ENCODE measurements at places on chromosomes 4 and X. TPM values are rescaled to one million over a fixed set of nuclear protein-coding genes. Genes with fewer than 3 reads are reported as not detected.

DNA sequence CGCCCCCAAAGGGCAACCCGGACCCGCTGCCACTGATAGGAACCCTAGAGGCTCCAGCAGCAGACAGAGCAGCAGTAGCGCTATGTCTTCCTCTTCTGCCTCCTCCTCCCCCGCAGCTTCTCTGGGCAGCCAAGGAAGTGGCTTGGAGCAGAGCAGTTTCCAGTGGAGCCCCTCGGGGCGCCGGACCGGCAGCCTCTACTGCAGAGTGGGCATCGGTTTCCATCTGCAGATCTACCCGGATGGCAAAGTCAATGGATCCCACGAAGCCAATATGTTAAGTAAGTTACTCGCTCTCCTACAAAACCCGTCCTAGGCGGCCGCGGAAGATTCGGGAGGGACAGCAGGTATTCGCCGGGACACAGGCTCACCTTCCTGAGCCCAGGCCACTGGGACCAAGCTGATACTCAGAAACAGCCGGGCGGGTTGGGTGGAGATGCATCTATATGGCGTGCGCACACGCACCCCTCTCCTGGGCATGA lies 477 bp downstream of the FGF5 start:
- H3K4me3 ChIP-seq, result no peak overlapping the region
- DNase-seq, result no peak
- peaks cover 49% of the 10 kb centered on the region for H3K27me3 ChIP-seq
- no peaks in the 10 kb centered on the region for H3K36me3 ChIP-seq

DNA sequence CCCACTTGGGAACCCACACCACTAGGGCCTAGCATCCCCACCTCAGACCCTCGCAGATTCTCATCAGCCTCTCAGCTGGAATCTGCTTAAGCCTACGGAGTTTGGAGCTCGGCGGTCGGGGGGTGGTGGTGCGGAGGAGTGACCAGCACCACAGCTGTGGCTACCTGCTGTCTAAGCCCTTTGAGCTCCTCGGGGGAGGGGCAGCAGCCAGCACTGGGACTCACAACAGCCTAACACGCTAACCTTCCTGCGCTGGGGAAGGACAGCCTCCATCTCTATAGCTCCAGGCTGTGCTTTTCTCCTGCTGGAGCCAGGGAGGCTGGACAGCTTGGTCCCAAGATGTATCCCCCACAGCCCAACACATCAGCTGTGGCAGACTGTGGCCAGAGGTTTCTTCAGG lies 281.5 kb downstream of the USP46 start:
- H3K27ac ChIP-seq, result no peak overlapping the region
- H3K27me3 ChIP-seq, result no peaks in the 10 kb centered on the region
- no peak overlapping the region for H3K4me3 ChIP-seq
- no peak for DNase-seq
- no peaks in the 10 kb centered on the region for H3K36me3 ChIP-seq

GRCh38 chrX:42149765-42150164 lies 226.4 kb upstream of the CASK start:
- DNase-seq, result no peak
- no peak overlapping the region for H3K27ac ChIP-seq
- H3K4me3 ChIP-seq, result no peak overlapping the region

- no peak overlapping the region for H3K4me3 ChIP-seq
- no peak overlapping the region for H3K27ac ChIP-seq
- no peak for DNase-seq
- H3K4me1 ChIP-seq, result no peaks in the 10 kb centered on the region
- H3K36me3 ChIP-seq, result no peaks in the 10 kb centered on the region
- no peaks in the 10 kb centered on the region for H3K27me3 ChIP-seq
These were observed 49.7 kb downstream of the TLL1 start for GRCh38 chr4:165922747-165923146.

- no peak overlapping the region for H3K4me3 ChIP-seq
- DNase-seq, result no peak
- H3K27me3 ChIP-seq, result no peaks in the 10 kb centered on the region
- H3K4me1 ChIP-seq, result no peaks in the 10 kb centered on the region
- H3K36me3 ChIP-seq, result no peaks in the 10 kb centered on the region
These were observed 624.3 kb upstream of the EPHA5 start for GRCh38 chr4:66294638-66295037.

DNA sequence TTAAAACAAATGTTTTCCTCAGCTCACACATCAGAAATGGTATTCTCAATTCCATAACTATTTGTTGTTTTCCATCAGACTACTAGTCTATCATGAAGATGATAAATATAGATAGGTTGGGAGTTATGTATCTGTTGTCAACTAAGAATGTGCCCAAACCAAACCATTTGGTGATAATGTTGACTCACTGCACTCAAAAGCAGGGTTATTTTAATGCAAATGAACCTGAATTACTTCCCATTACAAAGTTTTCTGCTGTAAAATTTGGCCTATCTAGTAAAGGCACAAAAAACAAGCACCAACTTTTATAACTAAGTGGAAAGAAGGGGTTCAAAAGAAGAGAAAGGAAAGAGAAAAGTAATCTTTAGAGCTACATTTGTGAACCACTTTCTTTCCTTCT lies 93.5 kb downstream of the TBCK start:
- no peak overlapping the region for H3K4me3 ChIP-seq
- H3K36me3 ChIP-seq, result peaks cover 2% of the 10 kb centered on the region
- no peaks in the 10 kb centered on the region for H3K4me1 ChIP-seq
- no peak overlapping the region for H3K27ac ChIP-seq
- H3K27me3 ChIP-seq, result no peaks in the 10 kb centered on the region
- no peak for DNase-seq

- H3K36me3 ChIP-seq, result peaks cover 91% of the 10 kb centered on the region
- H3K27ac ChIP-seq, result no peak overlapping the region
- H3K4me3 ChIP-seq, result no peak overlapping the region
- no peaks in the 10 kb centered on the region for H3K27me3 ChIP-seq
These were observed 35.7 kb upstream of the NKX3-2 start for GRCh38 chr4:13580036-13580435.

DNA sequence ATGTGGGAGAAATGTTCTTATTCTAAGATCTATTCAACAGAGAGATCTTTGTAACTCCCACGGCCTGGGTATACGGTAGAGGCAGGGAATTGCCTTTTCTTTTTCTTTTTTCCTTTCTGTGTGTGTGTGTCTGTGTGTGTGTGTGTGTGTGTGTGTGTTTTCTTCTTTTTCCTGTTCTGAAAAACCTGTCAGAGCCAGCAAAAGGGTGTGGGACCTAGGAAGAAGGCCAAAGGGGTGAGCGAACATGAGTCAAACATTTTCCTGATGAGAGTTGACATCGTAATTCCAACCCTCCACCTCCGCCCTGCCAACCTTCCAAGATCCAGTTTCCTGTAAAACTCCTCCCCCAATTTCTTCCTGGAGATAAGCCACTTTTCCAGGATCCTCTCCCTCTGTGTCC lies 2.8 kb upstream of the CHIC2 start:
- no peak for DNase-seq
- H3K27ac ChIP-seq, result no peak overlapping the region
- no peaks in the 10 kb centered on the region for H3K27me3 ChIP-seq

- H3K4me1 ChIP-seq, result no peaks in the 10 kb centered on the region
- H3K27ac ChIP-seq, result no peak overlapping the region
- no peak overlapping the region for H3K4me3 ChIP-seq
- DNase-seq, result no peak
- no peaks in the 10 kb centered on the region for H3K27me3 ChIP-seq
- no peaks in the 10 kb centered on the region for H3K36me3 ChIP-seq
These were observed 30.6 kb upstream of the SCML1 start for GRCh38 chrX:17706676-17707075.

GRCh38 chrX:69948276-69948797 lies 101.4 kb downstream of the AWAT2 start:
- no peak overlapping the region for H3K4me3 ChIP-seq
- H3K27me3 ChIP-seq, result no peaks in the 10 kb centered on the region
- H3K27ac ChIP-seq, result no peak overlapping the region
- H3K36me3 ChIP-seq, result no peaks in the 10 kb centered on the region
- H3K4me1 ChIP-seq, result no peaks in the 10 kb centered on the region
- DNase-seq, result no peak

DNA sequence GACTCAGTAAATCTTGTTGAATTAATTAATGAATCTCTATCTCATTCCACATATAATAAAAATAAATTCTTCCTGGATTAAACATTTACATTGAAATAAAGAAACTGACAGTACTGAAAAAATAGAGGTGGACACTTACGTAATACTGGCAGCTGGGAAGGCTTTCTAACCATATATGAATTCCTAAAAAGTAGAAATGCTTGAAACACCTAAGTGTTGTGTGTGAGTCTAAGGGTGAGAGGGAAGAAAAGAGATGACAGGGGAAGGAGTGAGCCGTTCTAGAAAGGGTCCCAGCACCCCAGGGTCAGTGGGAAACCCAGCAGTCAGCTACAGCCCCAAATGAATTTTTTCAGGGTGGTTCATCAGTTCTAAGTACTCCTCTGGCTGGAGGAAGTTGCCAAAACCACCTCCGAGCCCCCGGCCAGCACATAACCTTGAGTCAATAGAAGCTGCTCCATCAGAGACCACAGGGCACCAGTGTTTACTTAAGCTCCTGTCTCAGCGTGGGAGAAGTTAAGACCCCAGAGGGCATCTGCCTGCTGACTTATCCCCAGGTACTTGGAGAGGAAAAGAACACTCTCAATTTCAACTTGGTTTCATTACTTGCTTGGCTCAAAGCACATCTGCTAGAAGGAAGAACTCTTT lies 18.3 kb downstream of the GAB3 start:
- no peak overlapping the region for H3K4me3 ChIP-seq
- H3K27ac ChIP-seq, result peak overlapping the region; percentile 7
- no peak for DNase-seq

DNA sequence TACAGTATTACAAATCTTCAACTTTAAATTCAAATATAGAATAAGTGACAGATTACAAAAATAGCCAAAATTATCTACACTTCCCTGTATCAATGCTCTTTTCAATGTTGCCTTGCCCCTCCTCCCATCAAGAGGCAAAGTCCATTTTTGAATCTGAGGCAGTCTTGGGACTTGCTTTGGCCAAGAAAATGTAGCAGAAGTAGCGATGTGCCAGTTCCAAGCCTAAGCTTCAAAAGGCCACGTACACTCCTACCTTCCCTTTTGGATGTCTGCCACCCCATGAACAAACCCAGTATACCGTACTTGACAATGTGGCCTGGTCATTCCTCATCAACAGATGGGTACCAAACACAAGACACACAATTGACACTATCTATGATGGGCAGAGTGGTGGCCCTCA lies 24.1 kb downstream of the SEC24D start:
- H3K4me1 ChIP-seq, result no peaks in the 10 kb centered on the region
- DNase-seq, result no peak
- H3K27ac ChIP-seq, result no peak overlapping the region
- H3K4me3 ChIP-seq, result no peak overlapping the region
- H3K36me3 ChIP-seq, result peaks cover 89% of the 10 kb centered on the region
- H3K27me3 ChIP-seq, result no peaks in the 10 kb centered on the region

- DNase-seq, result no peak
- no peaks in the 10 kb centered on the region for H3K4me1 ChIP-seq
- H3K4me3 ChIP-seq, result no peak overlapping the region
- H3K36me3 ChIP-seq, result no peaks in the 10 kb centered on the region
- H3K27ac ChIP-seq, result no peak overlapping the region
These were observed 218.6 kb downstream of the PRDM5 start for GRCh38 chr4:120703908-120704307.

DNA sequence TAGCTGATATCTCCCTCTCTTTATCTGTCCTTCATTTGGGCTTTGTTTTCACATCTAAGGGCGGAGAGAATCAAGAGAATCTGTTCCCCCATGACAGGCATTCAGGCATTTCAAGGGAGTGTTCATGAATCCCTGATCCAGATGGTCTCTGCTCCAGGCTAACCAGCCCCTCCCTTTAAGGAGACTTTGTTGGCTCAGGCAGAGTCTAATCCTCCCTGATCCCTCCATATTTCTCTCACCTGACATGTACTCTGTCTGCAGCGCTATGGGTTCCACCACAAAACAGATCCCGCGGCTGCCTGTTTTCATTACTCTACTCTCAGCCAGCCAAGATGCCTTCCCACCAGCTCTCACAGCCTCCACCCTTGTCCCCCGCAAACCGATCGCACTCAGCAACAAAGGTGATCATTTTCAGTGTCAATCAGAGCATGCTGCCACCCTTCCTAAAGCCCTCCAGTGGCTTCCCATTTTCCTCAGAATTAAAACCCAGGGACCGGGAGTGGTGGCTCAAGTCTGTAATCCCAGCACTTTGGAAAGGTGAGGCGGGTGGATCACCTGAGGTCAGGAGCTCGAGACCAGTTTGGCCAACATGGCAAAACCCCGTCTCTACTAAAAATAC lies 30.3 kb upstream of the SLC2A9 start:
- H3K27ac ChIP-seq, result no peak overlapping the region
- H3K36me3 ChIP-seq, result peaks cover 3% of the 10 kb centered on the region
- H3K27me3 ChIP-seq, result no peaks in the 10 kb centered on the region
- no peak overlapping the region for H3K4me3 ChIP-seq
- H3K4me1 ChIP-seq, result no peaks in the 10 kb centered on the region

GRCh38 chr4:73275318-73275654 lies 16.7 kb upstream of the ANKRD17 start:
- no peaks in the 10 kb centered on the region for H3K36me3 ChIP-seq
- no peak overlapping the region for H3K4me3 ChIP-seq
- no peaks in the 10 kb centered on the region for H3K27me3 ChIP-seq

GRCh38 chr4:145937971-145938611 lies 532 bp downstream of the ZNF827 start:
- H3K27ac ChIP-seq, result peak overlapping the region; percentile 52
- peaks cover 16% of the 10 kb centered on the region for H3K4me1 ChIP-seq
- H3K4me3 ChIP-seq, result peak overlapping the region; percentile 83

- no peak overlapping the region for H3K27ac ChIP-seq
- no peaks in the 10 kb centered on the region for H3K27me3 ChIP-seq
- no peak for DNase-seq
- H3K4me1 ChIP-seq, result no peaks in the 10 kb centered on the region
- H3K36me3 ChIP-seq, result no peaks in the 10 kb centered on the region
- no peak overlapping the region for H3K4me3 ChIP-seq
These were observed 45.6 kb downstream of the EPHA5 start for GRCh38 chr4:65624651-65625050.

DNA sequence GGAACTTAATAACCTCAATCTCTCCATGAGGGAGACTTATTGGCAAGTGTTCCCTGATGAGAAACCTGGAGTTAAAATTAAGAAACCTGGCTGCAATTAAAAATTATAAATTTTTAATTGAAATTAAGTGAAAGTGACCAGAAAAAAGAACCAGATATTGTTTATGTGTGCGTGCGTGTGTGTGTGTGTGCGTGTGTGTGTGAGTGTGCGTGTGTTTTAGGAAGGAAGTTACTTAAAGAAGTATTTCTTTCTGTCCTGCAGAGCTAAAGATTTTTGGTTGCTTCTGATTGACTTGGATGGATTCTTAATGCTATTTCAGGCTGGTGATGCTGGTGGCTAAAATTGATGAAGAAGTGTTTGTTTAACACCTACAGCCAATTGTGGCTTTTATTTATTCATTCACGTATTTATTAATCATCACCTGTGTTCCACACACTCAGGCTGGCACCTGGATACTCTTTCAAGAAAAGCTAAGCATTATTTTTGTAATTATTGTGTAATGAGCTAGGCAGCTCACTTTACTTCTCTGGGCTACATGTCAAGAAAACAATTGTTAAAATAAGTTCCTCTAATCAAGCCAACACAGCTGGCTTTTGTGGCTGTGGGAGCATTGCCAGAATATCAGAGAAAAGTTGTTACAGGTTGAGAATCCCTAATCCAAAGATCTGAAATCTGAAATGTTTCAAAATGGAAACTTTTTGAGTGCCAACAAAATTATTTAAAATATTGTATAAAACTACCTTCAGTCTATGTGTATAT lies 68.5 kb downstream of the CEP44 start:
- H3K27ac ChIP-seq, result no peak overlapping the region
- DNase-seq, result no peak
- H3K4me1 ChIP-seq, result no peaks in the 10 kb centered on the region
- H3K27me3 ChIP-seq, result no peaks in the 10 kb centered on the region
- no peak overlapping the region for H3K4me3 ChIP-seq
- H3K36me3 ChIP-seq, result no peaks in the 10 kb centered on the region

INTS12 gene
- 17.8 TPM for total RNA-seq

WDR17 gene
- 0.64 TPM for total RNA-seq

PCSK1N gene
- 3.5 TPM for total RNA-seq

TMEM175 gene
- 57.7 TPM for total RNA-seq
